T-helper 2 cell treated with Interferon-gamma antibody and Interleukin-4, amounts not matched to agents 5 μg/mL and 100 μg/mL, for 36 hours (primary cell): ENCODE measurements at places on chromosomes 1 and 21.

DNA sequence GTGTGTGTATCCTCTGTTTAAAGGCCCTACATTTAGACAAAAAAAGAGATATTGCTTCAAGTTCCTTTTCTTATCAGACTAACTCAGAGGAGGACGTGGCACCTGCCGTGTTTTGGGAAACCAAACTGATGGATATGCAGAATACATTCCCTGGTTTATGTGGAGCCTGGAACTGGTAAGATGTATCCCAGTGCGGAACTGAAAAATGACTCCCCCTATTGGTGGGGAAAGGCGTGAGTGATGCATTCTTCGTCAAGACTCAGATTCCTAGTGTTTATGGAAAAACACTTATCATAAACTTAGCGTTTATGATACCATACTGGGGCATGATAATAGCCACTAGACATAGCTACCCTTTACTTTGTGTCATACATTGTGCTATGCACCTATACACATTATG, 154.2 kb downstream of the ZNF326 start:
- DNase-seq, result no peak

- no peak for DNase-seq
Observed at GRCh38 chr1:17155257-17155920, 36.1 kb upstream of the PADI2 start.

DNA sequence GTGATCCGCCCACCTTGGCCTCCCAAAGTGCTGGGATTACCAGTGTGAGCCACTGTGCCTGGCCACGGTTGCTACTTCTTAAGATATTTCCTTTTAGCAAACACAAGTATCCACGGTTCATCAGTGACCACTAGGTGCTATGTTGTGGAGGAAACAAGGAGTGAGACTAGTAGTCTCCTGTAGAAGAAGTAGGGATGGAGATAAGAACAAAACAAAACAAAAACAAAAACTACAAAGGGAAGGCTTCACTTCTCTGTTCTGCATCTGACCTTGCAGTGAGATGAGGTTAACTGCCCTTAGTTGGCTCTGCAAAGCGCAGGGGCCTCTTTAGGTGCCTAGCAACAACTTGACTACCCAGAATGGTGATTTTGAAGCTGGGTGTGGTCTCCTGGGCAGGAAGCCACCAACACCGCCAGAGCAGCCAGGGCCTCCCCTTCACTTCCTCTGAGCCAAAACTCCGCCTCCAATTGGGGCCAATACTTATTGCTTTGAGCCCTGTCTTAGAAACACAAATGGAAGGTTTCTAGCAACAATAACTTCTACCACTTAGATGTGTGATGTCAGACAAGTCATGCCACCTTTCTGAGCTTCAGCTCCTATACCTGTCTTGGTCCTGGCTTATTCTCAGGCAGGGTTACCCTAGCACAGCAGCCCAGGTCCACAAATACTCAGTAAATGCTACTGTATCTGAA, 12.8 kb upstream of the CDC42 start:
- DNase-seq, result peak; percentile 90

- DNase-seq, result no peak
Observed at GRCh38 chr1:53616511-53616910, 122.5 kb downstream of the GLIS1 start.

DNA sequence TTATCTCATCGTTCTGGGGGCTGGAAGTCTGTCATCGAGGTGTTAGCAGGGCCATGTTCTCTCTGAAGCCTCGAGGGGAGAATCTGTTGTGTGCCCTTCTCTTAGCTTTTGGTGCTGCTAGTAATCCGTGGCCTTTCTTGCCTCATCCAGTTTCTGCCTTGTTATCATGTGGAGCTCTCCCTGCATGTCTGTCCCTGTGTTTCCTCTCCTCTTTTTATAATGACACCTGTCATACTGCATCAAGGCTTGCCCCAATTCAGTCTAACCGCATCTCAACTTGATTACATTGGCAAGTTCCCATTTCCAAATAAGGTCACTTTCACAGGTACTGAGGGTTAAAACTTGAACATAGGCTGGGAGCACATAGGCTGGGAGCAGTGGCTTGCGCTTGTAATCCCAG, 82.6 kb upstream of the CNIH3 start:
- DNase-seq, result no peak
